ENCODE measurements at places on chromosomes 7 and 10.

DNA sequence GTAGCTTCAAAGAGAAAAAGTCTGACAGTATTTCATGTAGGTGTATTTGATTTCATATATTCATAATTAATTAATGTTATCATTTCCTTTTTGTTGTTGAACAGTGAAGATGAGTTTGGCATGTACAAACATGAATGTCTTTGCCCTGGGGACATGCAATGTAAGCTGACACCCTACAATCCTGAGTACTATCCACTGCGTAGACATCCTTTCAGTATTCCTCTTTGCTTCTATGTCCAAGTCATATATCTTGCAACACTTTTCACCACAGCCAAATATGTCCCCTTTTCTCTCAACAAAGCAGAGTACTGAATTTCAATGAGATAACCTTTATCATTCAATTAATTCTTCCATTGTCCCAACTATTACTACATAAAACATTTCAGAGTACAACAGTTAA is 93.6 kb downstream of the GPR37 start:
- no peak for DNase-seq

DNA sequence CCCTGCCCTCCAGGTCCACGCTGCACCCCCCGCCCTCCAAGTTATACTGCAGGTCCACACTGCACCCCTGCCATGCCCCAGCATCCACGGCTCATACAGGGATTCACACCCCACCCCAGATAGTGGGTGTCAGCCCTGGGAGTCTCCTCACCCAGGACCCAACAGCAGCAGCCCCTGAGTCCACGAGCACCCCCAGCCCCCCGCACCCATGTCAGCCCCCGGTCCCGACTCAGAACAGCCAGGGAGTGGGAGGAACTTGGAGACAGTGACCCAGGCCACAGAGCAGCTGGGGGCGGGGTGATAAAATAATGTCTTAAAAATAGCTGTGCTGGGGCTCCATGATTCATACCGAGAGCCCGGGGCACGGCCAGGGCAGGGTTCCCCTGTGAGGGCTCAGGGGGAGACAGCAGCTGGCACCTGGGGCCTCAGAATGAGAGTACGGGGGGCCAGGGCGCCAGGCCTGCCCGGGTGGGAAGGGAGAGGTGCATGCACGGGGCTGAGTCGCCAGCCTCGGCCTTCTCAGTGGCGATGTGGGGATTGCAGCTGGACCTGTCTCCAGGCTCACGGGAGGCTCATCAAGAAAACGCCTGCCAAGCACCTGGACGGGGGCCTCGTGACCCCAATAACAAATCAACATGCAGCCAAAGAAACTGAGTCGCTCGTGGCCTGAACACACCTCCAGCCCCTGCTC is 29.8 kb downstream of the ADAP1 start:
- no peak for DNase-seq

DNA sequence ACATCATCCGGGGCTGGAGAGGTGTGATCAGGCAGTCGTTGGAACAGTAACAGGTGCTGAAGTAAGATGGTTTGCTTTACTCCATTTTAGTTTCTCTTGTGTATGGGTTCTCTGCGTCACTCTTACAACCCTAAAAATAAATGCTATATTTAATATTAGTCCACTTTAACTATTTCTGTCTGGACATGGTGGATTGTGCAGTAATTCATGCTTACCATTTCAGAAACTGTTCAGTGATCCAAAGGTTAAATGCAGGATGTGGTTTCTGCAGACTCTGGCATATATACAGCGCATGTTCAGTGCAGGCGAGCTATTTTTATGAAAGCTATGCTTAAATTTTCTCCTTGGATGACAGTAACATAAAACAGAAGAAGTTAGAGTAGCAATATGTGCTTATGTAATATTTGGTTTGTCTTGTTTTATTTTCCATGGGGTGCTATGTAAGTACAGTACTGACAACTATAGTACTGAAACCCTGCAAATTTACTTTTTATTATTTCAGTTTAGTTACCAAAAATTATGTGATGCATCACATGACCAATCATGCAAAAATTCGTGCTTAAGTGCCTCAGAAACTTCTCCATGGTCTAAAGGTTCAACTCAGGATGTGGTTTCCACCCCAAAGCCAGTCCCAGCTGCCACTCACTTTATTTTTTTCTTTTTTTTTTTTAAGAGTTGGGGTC is 46.6 kb upstream of the GRID1 start:
- peak; percentile 75 for DNase-seq

GRCh38 chr7:151085691-151086620 is at the start of gene AGAP3:
TSS of gene AGAP3 (plus strand) at chr7:151086475. CDS start at chr7:151086742, 267 bp downstream.
- peak; percentile 74 for DNase-seq

DNA sequence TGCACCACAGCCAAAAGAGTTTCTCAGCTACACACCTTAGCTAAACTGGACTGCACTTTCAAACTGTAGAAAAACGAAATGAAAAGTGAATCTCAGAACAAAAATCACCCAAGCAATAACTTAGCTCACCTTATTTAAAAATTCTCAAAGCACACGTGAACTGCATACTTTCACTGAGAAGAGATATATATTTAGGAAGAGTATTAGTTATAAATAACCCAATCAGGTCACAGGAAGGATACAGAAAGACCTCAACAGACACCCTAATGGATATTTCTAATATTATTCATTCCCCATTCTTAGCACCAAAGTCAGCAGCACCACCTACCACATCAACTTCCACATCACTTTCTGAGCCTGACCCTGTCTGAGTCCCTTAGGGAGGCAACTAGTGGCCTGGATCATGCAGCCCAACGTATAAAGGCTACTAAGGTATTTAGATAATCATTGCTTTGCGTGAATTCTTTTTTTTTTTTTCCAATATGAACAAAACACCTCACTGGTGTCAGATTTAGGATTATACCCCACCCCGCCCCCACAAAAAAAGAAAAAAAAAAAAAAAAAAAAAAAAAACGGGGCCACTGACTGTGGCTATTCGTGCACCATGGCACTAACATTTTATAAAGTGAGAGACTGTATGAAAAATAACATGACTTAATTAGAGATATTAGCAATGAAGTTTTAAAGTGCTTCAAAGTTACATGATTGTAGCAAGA is 2.6 kb downstream of the ABI1 start:
- peak; percentile 38 for DNase-seq

DNA sequence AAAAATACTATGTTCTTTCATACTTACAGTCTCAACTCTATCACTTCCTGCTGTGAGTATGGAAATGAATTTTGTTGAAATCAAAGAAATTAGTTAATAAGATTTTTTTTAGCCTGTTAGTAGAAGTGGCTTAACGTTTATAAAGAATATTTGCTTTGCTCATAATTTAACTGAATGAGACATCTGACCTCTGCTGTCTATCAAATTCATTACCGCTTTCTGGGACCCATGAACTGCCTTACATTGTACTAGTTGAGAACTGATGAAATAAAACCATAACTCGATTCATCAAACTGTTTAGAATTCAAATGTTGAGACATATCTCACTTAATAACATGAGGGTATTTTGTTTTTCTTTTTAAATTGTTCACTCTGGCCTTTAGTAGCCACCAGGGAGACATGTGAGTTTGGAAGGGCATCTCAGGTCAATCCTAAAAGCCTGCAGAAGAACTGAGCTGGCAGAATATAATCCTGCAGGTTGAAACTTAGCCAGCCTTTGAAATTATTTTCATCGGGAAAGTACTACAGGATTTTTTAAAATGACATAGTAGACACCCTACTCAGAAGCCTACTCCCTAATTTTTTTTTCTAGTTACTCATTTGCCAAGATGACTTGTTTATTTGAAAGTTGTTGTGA is 78.7 kb downstream of the KIAA1217 start:
- DNase-seq = no peak

DNA sequence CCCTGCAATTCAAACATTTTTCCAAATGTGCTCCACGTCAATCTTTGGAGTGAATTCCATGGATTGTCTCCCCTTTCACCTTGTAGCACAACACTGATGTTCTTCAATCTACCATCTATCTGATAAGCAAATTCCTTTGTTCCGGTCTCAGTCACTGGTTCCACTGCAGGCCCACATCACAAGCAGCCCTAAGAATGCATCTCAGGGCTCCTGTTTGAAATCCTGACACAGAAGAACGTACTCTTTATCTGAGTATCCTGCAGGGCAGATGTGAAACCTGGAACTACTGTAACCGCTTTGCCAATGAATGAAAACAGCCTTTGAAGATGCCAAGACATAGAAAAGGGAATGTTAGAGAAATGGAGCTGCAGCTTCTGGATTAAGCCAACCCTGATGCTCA is 62.9 kb upstream of the FAM133B start:
- DNase-seq = no peak

- DNase-seq = no peak
Measured at GRCh38 chr7:85078181-85078580, 108.7 kb downstream of the SEMA3D start.

DNA sequence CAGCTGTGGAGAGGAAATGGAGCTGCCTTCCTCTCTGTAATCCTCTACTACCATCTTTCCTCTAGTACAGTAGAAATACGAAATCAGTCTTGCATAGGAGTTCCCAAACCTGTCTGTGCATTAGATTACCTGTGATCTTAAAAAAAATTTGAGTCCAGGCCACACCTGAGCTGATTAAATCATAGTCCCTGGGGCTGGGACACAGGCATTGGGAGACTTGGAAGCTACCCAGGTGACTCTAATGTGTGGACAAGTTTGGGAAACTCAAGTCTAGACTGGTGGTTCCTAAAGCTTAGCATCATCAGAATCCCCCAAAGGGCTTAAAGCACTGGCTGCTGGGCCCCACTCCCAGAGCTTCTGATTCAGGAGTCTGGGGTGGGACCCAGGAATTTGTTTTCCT is 152.7 kb upstream of the GLI3 start:
- DNase-seq = no peak

DNA sequence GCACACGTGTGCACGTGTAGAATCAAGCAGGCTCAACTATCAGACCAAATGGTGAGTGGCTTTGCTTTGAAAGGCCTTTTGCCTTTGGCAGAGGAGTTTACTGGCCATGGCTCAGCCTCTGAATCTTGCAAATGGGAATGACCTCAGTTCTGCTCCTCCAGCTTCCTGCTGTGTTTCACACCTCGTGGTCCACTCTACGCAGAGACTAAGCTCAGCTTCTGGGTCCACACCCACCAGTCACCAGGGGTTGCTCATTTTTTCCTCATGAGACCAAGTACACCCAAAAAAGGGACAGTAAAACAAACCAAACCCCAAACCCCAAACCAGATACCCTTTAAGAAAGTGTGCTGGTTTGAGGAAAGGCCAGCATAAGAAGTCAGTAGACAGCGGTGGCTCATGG is 236.4 kb downstream of the DNAJB6 start:
- no peak for DNase-seq

- no peak for DNase-seq
Measured at GRCh38 chr10:78729366-78729765, 339.4 kb upstream of the ZMIZ1 start.

DNA sequence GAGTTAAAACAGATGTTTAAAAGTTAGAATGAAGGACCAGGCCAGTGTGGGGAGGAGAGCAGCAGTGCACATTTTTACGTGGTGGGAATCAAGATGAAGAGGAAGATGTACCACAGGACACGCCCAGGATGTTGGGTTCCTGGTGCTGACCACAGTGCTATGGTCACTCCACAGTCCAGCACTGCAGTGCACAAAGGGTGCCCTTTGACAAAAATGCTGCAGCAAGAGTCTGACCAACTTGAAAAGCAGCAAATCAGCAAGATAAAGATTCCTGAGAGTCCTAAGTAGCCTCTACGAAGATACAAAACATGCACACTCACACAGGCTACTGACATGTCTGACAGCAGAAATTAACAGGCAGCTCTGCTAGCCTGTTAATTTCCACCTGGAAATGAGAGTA is 107.1 kb downstream of the PIP4K2A start:
- DNase-seq = no peak

DNA sequence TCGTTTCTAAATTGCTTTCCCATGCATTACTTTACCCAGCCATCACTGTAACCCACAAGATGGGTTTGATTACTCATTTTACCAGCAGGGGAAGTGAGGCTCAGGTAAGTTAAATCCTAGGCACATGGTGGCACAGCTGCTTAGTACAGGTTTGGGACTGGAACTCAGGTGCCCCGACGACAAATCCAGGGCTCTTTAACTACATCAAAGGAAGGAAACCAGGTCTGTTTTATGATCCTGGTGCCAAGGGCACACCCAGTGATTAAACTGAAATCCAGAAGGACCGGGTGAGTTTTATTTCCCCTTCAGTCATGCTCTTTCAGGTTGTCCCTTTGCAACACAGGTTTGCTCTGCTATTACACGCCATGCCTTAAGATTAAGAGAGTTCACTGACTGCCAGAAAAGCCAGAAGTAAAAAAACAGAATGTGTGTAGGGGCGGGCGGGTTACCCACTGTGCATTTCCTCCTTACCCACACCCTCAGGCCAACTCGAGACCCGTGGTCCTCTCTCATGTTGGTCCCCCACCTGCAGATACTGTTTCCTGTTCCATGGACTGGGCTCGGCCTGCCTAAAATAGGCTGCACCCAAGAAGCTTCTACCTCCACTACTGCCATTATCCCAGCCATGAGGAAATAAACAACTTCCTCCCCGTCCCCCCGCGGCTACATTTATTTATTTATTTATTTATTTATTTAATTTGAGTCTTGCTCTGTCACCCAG is 55.1 kb upstream of the KDM7A start:
- no peak for DNase-seq

DNA sequence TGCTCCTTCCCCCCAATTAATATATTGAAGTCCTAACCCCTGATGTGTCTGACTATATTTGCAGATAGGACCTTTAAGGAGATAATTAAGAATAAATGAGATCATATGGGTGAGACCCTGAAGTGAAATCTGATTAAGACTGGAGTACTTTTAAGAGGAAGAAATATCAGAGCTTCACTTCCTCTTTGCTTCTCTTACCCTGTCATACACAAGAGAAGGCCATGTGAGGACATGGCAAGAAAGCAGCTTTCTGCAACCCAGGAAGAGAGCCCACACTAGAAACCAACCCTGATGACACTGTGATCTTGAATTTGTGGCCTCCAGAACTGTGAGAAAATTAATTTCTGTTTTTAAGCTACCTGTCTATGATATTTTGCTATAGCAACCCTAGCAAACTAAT is 44.2 kb downstream of the JMJD1C start:
- no peak for DNase-seq

- DNase-seq = peak; percentile 70
Measured at GRCh38 chr7:117269886-117270285, 53.0 kb downstream of the WNT2 start.

Data from fibroblast of upper back skin (primary cell).